Activated T-helper 1 cell treated with anti-CD3 and anti-CD28 coated beads, Interleukin-12 subunit alpha, Interleukin-12 subunit beta, Interleukin-2, Interleukin-4 antibody, amounts not matched to agents 30 ng/mL and 10 ng/mL and 1 ng/mL, durations not matched to agents 14 hours and 24 hours and 36 hours (primary cell): ENCODE measurements at places on chromosomes 2 and 18. TPM values are rescaled to one million over a fixed set of nuclear protein-coding genes. Genes with fewer than 3 reads are reported as not detected.

DNA sequence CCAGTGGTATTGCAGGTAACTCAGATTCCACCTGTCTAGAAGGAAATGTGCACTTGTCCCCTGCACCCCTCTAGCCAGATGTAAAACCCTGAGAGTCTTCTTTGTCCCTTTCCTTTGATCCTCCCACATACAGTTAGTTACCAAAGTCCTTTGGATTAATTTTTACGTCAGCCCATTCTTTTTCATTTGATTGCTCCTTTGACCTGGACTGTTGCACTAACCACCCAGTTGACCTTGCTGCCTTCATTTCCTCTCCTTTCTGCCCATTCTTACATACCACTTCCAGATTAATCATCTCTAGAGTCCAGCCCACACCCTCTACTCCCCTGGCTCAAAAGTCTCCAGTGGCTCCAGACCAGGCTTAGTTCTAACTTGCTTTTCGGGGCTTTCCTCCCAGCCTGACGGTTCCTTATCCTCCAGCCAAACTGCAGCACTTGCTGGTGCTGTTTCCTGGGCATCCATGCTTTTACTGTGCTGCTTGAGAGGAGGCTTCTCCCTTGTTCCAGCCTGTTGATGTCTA lies 99.3 kb downstream of the SPTBN1 start:
- DNase-seq: no peak

GRCh38 chr2:207341804-207342203 lies 176.1 kb upstream of the KLF7 start:
- DNase-seq: no peak

MARCO gene
- not detected in 2 replicates for total RNA-seq

ERFE gene
- 0.20 TPM in 1 of 2 replicates, not detected in the other for total RNA-seq

ZNF396 gene
- 0.56 and 0.60 TPM in 2 replicates for total RNA-seq
